ENCODE measurements at places on chromosomes 2 and 18.

- no peak for DNase-seq
These were observed 61.7 kb downstream of the LDLRAD4 start for GRCh38 chr18:13280070-13280795.

DNA sequence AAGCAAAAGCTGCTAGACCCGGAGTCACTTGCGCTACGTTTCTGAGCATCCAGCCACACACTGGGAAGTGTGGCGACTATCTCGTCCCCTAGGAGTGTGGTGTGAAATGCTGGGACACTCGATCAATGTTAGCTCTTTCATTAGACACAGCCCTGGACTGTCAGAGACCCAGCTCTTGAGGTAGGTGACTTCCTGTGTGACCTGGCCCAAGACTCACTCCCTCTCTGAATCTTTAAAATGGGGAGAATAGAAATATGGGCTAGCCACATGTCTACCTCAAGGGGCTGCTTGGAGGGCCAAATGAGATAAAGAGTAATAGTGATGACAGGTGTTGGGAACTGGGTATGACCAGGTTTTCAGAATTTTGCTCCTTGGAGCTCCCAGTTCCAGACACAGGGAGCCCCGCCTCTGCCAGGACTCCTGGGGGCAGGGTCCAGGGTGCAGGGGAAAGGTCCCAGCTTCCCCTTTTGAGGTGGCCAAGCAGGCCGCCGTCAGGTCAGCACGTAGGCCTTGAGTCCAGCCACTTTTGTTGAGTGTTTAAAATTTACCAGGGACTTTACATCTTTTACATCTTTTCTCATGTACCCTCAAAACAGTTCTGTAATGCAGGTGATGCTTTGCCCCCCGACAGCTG, 36.0 kb downstream of the CTIF start:
- DNase-seq, result no peak

DNA sequence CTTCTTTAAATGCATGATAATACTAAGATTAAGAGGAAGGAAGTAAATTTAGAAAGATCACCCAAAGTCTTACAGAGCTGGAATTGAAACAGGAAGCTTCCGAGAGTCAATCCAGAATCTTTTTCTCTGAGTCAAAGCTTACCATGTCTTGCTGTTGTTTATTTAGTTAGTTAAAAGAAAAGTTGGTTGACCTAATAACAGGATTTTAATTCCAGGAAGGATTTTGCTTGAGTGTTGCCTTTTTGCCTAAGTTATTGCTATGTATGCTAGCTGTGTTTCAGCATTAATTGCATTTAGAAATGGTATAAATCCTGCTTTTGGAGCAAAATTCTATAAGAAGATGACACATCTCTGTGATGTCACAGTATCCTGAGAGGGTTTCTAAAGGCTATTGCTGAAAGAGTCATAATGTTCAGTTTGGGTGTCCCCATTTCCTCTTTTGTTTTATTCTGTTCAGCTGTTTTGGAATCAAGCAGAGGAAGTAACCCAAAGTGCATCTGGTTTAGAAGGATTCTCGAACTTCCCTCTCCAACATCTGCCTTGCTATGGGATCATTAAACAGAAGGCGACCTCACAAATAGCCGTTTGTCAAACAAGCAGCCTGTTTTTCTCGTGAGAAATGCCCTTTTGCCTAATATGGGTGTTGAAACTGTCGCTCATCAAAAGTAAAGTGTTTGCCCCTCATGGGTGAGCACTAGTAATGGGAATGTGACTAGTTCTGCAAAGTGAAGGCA, 271.5 kb upstream of the MMADHC start:
- DNase-seq, result no peak

DNA sequence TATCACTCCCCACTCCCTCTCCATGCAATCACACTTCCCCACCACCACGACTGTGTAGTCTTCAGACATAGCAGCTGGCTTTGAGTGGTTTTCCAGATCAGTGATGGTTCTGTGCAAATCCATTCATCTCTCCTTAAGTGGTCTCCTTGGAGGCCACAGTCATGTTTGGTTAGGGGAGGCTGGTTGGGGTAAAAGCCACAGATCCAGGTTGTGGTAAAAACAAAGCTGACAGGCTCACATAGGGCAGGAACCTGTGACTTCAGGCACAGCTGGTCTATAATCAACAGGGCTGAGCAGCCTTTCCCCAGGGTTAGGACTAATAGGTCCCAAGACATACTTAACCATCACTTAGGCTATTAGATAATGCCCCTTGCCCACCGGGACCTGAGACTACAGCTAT, 46.2 kb upstream of the FZD7 start:
- no peak for DNase-seq

GRCh38 chr2:135212757-135213156, 160.7 kb downstream of the RAB3GAP1 start:
- no peak for DNase-seq

DNA sequence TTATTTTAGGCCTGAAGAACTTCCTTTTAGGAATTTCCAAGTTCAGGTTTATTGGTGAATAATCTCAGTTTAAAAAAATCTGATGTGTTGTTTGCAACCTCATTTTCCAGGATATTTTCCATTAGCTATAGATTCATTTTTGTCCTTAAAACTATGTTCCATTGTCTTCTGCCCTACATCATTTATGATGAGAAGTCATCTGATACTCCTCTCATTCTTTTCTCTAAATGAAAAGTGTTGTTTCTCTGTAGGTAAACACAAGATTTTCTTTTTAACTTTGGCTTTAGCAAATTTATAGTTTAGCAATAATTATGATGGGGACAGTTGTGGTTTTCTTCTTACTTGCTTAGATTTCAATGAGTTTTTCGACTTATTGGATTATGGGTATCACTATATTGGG, 427.3 kb downstream of the DCDC2C start:
- DNase-seq, result no peak

DNA sequence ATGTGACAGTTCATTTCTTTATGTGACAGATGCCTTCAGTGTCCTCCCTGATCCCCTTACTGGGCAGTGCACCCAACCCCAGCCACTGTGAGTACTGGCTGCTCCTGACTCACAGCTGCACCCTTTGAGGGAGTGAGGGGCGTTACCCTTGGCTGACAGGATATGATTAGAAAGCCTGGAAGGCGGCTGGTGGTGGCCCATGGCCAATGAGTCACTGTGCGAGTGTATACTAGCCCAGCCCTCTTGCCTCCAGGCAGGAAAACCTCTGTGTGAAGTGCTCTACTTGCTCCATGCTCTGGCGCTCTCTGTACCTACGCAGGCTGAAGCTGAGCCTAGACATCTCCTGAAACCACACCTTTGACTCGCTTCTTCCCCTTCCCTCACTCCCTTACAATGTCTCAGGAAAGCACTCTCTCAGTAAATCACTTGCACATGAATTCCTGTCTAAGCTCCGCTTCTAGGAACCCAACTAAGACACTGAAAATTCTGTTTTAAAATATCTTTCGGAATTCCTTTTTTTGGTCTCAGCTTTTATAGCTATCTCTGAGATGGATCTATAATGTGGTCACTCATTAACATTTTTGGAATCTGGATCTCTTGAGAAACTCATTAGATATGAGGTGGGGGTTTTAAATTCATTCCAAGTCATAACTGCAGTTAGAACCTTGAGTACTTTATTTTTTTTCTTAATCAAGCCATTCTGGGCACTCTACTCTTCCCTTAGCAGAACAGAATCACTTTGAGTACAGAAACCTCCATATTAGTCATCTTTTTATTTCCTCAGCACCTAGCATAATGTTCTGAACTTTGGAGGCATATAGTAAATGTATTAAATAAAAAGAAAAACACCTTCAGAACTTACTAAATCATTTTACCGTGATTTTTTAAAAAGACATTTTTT, 25.3 kb upstream of the STAM2 start:
- no peak for DNase-seq

Measured in stimulated activated CD4-positive, alpha-beta T cell treated with anti-CD3 and anti-CD28 coated beads, Interleukin-4, amount 100 ng/mL, for 1 hour (primary cell).